ENCODE measurements at places on chromosomes 3 and 15. TPM values are rescaled to one million over a fixed set of nuclear protein-coding genes. Genes with fewer than 3 reads are reported as not detected.

The AKAP13 gene
- 108 TPM for total RNA-seq

The IDH3A gene
- 80.6 TPM for total RNA-seq

The OR5H15 gene
- not detected for total RNA-seq

The KLHL40 gene
- total RNA-seq, result 0.39 TPM

The TGM4 gene
- total RNA-seq, result not detected

The CPLX3 gene
- total RNA-seq, result not detected

The GABRB3 gene
- total RNA-seq, result 1.5 TPM

The GRM7 gene
- total RNA-seq, result 1.1 TPM

The SLC6A6 gene
- 19.7 TPM for total RNA-seq

The ADAMTS7 gene
- total RNA-seq, result 20.4 TPM

The SHISA5 gene
- 86.0 TPM for total RNA-seq

The SLC12A1 gene
- total RNA-seq, result 0.04 TPM

The KNG1 gene
- not detected for total RNA-seq

The GOLGA6A gene
- not detected for total RNA-seq

The RASSF1 gene
- total RNA-seq, result 23.1 TPM

The WDR93 gene
- total RNA-seq, result 0.06 TPM

The DVL3 gene
- 135 TPM for total RNA-seq

The UROC1 gene
- not detected for total RNA-seq

The PRR20G gene
- not detected for total RNA-seq

Measured in cardiac muscle cell (in vitro differentiated cells and primary cell).